Stimulated activated CD4-positive, alpha-beta T cell treated with anti-CD3 and anti-CD28 coated beads, Interleukin-4, amount 100 ng/mL, for 4 hours (primary cell): ENCODE measurements at places on chromosomes 13 and 19.
A peak's percentile ranks its signal among the peaks of the same experiment; 100 is the strongest.

GRCh38 chr13:109380457-109380856 lies 405.9 kb downstream of the IRS2 start:
- no peak for DNase-seq

DNA sequence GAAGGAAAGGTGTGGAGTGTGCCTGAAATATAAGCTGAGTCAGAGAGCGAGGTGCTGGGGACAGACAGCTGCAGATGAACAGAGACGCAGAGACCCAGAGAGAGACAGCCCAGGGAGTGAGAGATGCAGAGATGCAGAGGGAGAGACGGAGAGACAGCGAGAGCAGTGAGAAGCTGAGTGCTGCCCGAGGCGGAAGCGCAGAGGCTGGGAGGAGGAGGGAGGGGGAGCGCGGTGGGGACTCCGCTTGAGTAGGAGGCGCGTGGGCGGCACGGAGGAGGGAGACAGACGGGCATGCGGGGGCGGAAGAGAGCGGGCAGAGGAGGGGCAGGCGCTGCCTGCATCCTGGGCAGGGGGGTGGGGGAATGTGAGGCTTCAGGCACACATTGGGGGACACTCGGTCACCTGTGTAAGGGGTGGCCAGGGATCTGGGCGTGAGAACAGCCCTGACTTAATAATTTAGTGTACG lies 25.7 kb downstream of the SLC8A2 start:
- peak; percentile 90 for DNase-seq

DNA sequence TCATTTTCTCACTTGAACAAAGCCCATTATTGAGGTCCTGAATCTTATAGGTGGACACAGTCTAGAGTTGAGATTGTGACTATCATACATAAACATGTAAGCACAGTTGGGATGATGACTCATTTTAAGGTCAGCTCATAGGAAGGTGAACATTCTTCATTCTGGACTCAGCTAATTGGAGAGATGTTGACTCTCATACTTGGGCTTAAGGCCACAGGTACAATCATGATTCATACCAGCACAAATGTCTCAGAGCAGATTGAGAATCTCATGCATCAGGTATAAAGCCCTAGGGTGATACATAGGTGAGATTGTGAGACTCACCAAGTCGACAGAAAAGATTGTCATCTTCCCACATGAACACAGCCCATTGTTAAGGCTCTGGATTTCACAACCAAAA lies 62.3 kb upstream of the ZNF724 start:
- DNase-seq = no peak

GRCh38 chr13:34522808-34523207 lies 419.3 kb upstream of the NBEA start:
- DNase-seq = no peak

GRCh38 chr13:97743938-97744337 lies 209.5 kb upstream of the IPO5 start:
- DNase-seq = no peak

GRCh38 chr13:54394085-54394700 lies 1365.6 kb downstream of the OLFM4 start:
- no peak for DNase-seq

DNA sequence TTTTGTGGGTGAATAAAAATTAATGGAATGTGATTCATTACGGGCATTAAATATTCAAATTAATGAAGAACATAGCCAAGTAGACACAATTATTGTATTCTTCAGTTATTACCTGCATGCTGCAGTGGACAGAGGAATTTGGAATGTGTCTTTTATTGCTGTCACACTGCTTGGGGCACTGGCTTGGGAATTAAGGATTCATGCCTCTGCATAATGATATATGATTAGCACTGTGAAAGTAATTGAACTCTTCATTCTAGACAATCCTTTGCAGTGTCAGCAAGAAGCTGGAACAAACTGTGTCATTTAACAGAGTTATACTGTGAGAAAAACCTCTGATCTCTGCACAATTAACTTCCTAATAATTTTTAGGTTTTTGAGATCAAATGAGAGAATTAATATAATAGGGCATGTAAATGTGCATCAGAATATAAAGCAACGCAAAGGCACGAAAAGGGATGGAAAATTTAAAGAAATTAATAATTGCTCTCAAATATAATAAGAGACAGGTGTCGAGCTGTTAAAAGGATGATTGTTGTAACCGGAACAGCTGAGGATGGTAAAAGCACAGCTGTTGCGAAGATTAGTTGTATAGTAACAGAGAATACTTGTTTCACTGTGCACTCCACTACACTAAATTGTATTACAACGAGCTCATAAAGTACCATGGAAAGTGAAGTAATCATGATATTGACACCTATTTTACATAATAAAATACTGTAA lies 235.1 kb upstream of the MIR17HG start:
- no peak for DNase-seq

GRCh38 chr19:33441828-33442227 lies 68.3 kb downstream of the CEBPG start:
- DNase-seq = no peak

DNA sequence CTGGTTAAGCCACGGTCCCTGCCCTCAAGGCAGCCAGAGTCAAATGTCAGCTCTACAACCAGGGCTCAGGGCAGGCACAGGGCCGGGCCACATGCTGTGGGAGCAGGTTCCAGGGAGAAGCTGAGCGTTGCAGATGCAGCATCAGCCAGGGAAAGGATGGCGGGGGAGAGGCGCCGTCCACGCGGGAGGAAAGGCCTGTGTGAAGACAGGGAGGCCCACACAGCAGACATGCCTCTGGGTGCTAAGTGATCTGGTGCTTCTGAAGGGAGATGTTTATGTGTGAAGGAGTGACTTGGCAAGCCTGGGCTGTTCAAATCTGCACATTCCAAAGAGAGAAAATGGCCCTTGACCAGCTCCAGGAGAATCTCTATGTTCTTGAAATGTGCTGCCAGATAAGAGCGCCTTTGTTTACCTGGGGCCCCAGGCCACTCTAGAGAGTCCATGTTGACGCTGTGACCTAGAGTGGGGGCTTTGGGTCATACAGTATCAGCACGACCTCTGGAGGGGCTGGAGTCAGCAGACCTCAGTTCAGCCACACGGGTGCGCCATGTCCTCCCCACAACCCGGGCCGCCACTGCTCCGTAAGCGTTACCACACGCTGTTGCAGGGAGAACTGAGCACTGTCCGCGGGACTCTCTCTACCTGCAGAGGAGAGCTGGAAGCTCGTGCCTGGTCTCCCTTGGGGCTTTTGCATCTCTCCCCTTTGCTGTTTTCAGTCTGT lies 15.9 kb upstream of the ATF5 start:
- no peak for DNase-seq

- no peak for DNase-seq
Observed at GRCh38 chr13:100566543-100566942, 22.0 kb downstream of the GGACT start.

DNA sequence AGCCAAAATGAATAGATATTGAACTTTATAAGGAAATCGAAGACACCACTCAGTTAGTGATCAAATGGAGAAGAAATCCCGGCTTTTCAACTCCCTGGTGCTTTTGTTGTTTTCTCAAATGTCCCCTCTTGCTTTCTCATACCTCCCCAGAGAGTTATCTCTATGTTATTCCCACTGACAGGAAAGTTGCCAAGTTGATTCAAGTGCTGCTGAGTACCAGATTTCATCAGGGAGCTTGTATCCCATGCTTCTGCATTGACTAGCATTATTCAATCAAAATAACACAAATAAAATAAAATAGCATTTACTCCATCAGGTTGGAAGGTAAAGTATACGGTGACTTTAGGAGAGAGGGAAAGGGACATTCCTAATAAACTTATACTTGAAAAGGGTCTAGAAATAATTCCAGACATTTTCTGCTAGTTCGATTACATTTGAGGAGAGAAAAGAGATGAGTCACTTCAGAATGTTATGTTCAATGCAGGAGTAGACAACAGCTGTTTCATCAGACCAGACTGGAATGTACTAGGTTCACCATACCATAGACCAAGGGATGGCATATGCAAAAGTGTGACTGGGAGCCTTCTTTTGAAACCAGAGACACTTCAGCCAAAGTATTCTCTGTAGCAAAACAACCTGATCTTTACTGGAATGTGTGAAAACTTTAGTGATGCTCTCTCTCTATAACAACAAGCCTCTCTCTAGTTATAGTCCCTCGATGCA lies 397.8 kb downstream of the FGF14 start:
- DNase-seq = no peak

- DNase-seq = no peak
Observed at GRCh38 chr13:72570019-72570418, 157.4 kb downstream of the MZT1 start.

- DNase-seq = no peak
Observed at GRCh38 chr13:62524061-62524460, 1108.4 kb upstream of the PCDH20 start.

DNA sequence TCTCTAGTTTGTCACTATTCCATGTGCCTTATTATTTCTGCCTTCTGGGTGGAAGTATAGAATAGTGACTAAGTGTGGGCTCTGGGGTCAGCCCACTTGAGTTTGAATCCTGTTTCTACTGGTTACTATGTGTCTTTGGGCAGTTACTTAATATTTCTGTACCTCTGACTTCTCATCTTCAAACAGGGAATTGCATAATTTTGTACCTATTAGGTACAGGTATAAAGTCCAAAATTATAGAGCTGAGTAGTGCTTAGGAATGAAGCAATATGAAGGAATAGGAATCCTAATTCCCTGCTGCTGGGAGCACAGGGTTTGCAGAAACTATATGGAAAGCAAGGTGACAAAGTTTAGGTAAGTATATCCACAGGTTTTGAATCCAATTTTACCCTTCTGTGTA lies 564.5 kb downstream of the GPC5 start:
- DNase-seq = no peak

DNA sequence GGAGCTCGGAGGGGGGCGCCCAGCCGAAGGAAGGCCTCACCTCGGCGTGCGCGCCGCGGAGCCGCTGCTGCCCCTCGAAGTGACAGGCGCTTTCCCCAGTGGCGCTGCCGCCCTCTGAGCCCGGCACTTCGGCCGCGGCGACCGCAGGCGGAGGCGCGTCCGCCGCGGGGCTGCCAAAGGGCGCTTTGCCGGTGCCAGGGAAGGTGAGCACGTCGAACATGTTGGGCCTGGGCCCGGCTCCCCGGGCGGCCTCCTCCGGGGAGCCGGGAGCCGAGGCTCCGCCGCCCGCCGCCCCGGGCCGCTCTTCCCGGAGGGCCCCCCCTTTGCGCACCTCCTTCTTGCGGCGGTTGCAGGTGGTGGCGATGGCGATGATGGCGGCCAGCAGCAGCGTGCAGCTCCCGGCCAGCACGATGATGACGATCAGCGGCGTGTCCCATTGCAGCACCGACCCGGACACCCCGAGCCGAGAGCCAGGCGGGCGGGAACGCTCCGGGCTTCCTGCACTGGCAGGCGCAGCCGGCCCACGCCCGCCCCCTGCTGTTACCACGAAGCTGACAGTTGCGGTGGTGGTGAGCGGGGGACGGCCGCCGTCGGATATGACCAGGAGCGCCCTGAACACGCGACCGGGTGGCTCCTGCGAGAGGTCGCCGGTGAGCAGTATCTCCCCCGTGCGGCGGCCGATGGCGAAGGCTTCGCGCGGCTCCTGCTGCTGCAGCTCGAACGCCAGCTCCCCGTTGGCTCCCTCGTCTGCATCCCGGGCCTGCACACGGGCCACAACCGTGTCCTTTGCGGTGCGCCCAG lies 2.5 kb downstream of the PCDH8 start:
- DNase-seq = no peak

- no peak for DNase-seq
Observed at GRCh38 chr13:24006520-24007248, 109.4 kb upstream of the C1QTNF9B start.

DNA sequence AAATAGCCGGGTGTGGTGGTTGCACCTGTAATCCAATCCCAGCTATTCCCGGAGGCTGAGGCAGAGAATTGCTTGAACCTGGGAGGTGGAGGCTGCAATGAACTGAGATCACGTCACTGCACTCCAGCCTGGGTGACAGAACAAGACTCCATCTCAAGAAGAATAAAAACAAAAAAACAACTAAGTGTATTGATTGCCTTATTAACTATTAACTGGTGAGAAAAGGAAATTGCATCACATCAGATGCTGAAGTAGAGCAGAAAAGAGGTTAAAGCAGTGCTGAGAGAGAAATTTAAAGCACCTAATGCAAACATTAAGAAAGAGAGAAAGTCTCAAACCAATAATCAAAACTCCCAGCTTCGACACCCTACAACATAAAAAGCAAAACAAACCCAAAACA lies 38.3 kb downstream of the KPNA3 start:
- DNase-seq = no peak

DNA sequence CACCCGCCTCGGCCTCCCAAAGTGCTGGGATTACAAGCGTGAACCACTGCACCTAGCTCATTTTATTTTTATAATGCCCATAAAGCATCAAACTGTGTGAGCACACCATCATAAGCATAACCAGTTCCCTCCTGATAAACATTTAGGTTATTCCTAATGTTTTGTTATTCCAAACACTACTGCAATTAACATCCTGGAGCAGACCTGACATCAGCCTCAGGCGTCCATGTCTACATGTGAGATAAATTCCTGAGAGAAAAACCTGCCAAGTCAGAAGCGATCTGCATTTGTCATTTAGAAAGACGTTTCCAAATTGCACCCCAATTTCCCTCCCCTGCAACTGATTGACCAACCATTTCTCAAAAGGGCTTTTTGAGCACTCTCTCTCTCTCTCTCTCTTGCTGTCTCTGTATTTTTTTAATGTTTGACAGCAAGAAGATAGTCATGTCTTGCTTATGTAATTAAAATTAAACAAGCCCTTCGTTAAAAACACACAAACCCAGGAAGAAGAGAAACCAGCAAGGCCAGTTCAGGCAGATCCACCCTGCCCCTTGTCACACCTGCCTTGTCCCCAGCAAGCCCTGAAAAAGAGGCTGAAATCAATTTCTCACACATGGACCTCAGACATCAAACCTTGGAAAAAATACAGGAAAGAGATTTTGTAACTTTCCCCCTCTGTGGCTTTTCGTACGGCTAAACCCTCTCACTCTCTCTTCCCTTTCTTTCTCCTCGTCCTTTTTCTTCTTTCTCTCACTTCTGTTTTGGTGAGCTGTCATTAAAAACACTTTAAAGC lies 9.9 kb downstream of the LYPD3 start:
- no peak for DNase-seq

GRCh38 chr19:2363419-2363818 lies 3.4 kb downstream of the TMPRSS9 start:
- no peak for DNase-seq

DNA sequence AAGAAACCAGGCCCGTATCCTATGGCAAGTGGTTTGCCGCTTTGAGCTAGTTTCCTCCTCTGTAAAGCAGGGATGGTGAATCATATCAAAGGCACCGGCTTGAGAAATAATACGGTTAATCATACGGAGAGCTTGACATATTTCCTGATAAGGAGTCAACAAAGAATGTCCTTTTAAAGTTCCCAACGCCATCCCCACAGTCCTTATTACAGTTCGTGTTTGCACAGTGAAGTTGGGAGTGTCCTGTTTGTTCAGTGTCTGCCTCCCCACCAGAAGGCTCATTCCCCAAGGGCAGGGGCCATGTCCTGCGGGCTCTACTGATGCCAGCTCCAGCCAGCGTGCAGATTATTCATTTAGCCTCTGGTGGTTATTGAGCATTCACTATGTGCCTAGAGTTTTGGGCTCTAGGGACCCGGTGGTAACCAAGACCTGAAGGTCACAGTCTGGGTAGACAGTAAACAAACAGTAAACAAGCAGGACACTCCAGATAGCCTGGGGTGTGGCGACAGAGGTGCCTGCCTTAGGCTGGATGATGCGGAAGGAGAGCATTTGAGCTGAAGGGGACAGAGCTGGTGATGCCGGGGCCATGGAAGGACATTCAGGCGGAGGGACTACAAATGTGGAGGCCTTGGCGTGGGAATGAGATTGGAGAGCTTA lies 6.3 kb downstream of the GRAMD1A start:
- DNase-seq = no peak
